Fibroblast of lung (primary cell): ENCODE measurements at places on chromosomes 3 and 15. TPM values are rescaled to one million over a fixed set of nuclear protein-coding genes. Genes with fewer than 3 reads are reported as not detected.
A peak's percentile ranks its signal among the peaks of the same experiment; 100 is the strongest.

DNA sequence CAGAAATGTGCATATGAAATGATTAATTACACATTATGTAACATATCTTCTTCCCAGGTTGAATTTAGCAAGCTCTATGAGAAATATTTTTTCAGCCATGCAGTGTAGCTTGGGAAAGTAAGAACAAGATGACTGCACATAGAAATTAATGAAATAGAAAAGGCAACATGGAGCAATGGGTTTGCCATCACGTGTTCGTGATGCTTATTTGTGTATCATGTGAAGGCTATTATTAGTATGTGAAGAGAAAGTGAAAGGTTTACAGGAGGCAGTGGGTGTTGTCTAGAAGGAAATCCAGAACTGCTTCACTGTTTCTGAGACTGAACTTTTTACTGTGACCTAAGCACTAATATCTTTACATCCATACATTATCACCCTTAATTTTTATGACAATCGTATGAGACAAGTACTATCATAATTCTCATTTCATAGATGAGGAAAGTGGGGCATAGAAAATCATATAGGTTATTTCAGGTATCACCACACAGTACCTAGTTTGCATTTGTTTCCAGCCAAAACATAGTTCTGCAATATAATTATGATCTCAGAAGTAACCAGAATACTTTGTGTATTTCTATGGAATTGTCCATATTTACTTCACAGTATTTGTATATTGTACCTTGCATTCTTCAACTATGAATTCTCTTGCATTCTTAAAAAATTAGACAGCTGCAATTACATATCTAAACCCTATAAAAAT, 14.9 kb downstream of the SERPINI1 start:
- H3K36me3 ChIP-seq = no peaks in the 10 kb centered on the region
- no peaks in the 10 kb centered on the region for H3K4me1 ChIP-seq
- no peaks in the 10 kb centered on the region for H3K27me3 ChIP-seq
- no peak overlapping the region for H3K27ac ChIP-seq
- no peak for DNase-seq

GRCh38 chr3:188202358-188203138, 48.6 kb downstream of the LPP start:
- no peak for DNase-seq
- peaks cover 4% of the 10 kb centered on the region for H3K4me1 ChIP-seq
- H3K27ac ChIP-seq = no peak overlapping the region
- no peak overlapping the region for H3K4me3 ChIP-seq
- H3K36me3 ChIP-seq = no peaks in the 10 kb centered on the region

DNA sequence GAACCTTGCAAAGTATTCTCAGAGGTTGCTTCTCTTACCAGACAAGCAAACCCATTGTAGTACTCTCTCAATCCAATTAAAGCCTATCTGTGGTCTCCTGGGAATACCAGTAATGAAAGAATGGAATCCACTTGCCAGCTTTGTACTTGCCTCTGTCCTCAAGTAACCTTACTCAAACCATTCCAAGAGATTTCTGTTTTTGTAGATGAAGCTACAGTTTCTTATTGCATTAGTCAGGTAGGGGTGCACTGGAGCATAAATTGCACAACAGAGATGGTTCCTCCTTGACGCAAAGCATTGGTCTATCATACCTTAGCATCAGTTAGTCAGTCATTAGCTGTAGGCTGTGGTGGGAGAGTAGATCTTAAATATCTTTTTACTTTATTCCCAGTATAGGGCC, 52.9 kb downstream of the BTLA start:
- H3K4me3 ChIP-seq = no peak overlapping the region
- no peak overlapping the region for H3K27ac ChIP-seq
- H3K27me3 ChIP-seq = no peaks in the 10 kb centered on the region
- H3K36me3 ChIP-seq = no peaks in the 10 kb centered on the region
- H3K4me1 ChIP-seq = no peaks in the 10 kb centered on the region
- peak; percentile 10 for DNase-seq

DNA sequence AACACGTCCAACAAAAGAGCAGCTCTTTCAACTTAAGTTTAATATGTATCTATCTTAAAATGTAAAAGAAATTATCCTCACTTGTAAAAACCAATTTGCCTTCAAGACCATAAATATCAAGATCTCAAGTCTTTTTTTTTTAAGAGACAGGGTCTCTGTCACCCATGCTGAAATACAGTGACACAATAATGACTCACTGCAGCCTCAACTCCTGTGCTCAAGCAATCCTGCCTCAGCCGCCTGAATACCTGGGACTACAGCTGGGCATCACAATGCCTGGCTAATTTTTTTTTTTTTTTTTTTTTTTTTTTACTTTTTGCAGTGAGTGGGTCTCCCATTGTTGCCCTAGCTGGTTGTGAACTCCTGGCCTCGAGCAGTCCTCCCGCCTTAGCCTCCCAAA, 26.0 kb downstream of the ACAP2 start:
- no peak overlapping the region for H3K27ac ChIP-seq
- no peak overlapping the region for H3K4me3 ChIP-seq
- H3K27me3 ChIP-seq = no peaks in the 10 kb centered on the region
- H3K4me1 ChIP-seq = no peaks in the 10 kb centered on the region
- no peaks in the 10 kb centered on the region for H3K36me3 ChIP-seq
- DNase-seq = no peak

RYR3 gene
- total RNA-seq = 0.17 and 0.26 TPM in 2 replicates

LSAMP gene
- total RNA-seq = 4.8 and 9.0 TPM in 2 replicates

GOLGA8J gene
- total RNA-seq = under 0.01 TPM in 1 of 2 replicates, not detected in the other

DNA sequence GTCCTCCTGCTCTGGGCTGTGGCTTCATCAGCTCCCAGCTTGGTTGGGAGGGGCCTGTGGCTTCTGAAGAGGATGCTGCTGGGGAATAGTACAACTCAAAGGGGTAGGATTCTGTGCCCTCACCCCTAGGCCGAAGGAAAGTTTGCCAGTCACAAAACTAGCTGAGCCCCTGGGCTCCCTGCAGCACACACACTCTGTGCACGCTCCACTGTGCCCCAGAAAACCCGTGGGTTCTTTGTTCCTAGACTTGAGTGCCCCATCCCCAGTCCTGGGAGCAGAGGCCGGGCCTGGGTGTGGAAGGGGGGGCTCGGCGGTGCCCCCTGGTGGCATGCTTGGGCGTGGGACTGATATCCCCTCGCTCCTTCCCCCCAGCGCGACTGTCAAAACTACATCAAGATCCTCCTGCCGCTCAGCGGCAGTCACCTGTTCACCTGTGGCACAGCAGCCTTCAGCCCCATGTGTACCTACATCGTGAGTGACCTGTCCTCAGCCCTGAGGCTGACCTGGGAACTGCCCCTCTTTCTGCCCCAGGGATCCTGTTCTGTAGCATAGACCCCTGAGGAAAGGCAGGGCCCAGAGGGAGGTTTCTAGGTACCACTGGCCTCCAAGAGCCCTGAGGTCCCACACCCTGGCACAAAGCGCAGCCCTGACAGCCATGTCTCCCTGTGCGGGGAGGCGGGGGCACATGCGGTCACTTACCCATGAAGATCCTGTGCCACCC, 14.2 kb downstream of the CIB1 start:
- no peak overlapping the region for H3K4me3 ChIP-seq
- peaks cover 3% of the 10 kb centered on the region for H3K4me1 ChIP-seq
- H3K27ac ChIP-seq = no peak overlapping the region
- DNase-seq = no peak

DNA sequence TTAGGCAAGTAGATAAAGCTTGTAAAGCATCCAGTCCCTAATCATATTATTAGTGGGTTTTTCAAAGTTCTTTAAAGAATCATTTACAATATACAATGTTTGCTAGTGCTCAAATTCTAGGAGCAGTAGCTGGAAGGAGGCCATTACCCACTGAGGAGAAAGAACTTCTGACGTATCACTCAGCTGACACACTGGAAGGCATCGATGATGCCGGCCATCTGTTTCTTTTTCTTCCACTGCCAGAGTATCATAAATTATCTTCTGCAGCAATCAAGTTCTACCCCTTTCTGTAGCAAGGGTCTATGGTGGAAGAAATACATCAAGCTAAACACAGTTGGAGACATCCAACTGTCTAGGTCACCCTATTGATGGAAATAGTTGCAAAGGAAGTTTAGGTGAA, 243.2 kb upstream of the LRRN1 start:
- no peak overlapping the region for H3K27ac ChIP-seq
- peak; percentile 49 for DNase-seq
- no peak overlapping the region for H3K4me3 ChIP-seq
- H3K4me1 ChIP-seq = no peaks in the 10 kb centered on the region
- H3K27me3 ChIP-seq = no peaks in the 10 kb centered on the region

MYL3 gene
- 0.50 and 0.51 TPM in 2 replicates for total RNA-seq

DNA sequence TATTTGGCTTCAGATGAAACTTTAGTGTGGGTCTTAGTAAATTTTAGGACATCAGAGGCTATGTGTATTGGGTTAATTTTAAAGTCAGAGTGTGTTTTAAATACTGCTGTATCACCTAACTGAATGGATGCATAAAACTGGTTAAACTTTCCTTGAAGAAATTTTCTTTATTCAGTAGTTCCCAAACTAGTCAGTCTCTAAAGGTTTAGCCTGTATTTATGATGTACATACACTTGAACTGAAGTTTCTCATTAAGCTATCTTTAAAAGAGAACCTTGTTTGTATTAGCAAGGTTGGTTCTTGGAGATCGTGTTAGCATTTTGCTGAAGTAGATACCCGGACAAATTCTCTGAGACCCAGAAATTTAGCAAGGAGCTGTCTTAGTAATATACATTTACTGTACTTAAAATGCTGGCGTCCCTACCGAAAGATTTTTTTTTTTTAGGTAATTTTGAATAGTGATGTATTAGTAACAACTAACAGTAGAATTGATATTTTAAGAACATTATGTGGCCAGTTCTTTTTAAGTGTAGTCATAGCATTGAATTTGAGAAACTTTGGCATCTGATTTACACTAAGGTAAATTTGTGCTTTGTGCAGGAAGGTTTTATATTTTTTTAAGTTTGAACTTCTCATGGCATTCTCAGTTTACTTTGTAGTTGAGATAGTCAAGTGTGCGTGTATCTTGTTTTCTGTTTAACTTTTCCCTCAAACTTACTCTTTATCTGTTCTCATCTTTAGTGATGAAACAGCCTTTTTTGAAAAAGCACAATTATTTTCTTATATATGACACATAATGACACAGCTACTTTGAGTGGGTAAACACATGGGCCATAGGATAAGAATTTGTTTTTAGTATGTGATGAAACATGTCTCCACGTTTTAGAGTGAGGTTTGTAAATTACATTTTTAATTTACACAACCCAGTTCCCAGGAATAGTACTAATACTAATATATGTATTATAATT, 2.9 kb downstream of the DIPK2A start:
- no peaks in the 10 kb centered on the region for H3K27me3 ChIP-seq
- H3K4me1 ChIP-seq = peaks cover 3% of the 10 kb centered on the region

GRCh38 chr15:49286649-49287404, 116.8 kb downstream of the GALK2 start:
- no peaks in the 10 kb centered on the region for H3K4me1 ChIP-seq
- H3K27me3 ChIP-seq = no peaks in the 10 kb centered on the region
- DNase-seq = peak; percentile 74
- H3K27ac ChIP-seq = no peak overlapping the region
- peaks cover 2% of the 10 kb centered on the region for H3K36me3 ChIP-seq

GRCh38 chr3:111702996-111703985, 108.1 kb upstream of the ZBED2 start:
- H3K4me3 ChIP-seq = no peak overlapping the region
- no peaks in the 10 kb centered on the region for H3K36me3 ChIP-seq
- DNase-seq = no peak
- H3K27ac ChIP-seq = no peak overlapping the region
- no peaks in the 10 kb centered on the region for H3K27me3 ChIP-seq
- H3K4me1 ChIP-seq = no peaks in the 10 kb centered on the region

SLC28A2 gene
- total RNA-seq = not detected in 2 replicates

- peaks cover 4% of the 10 kb centered on the region for H3K27me3 ChIP-seq
- H3K36me3 ChIP-seq = no peaks in the 10 kb centered on the region
- H3K27ac ChIP-seq = no peak overlapping the region
- DNase-seq = no peak
These were observed 124.9 kb upstream of the PRR20G start for GRCh38 chr3:127412578-127413317.

GRCh38 chr3:134956844-134957243, 161.8 kb downstream of the EPHB1 start:
- no peaks in the 10 kb centered on the region for H3K4me1 ChIP-seq
- no peaks in the 10 kb centered on the region for H3K36me3 ChIP-seq
- no peak overlapping the region for H3K4me3 ChIP-seq
- no peak overlapping the region for H3K27ac ChIP-seq

DNA sequence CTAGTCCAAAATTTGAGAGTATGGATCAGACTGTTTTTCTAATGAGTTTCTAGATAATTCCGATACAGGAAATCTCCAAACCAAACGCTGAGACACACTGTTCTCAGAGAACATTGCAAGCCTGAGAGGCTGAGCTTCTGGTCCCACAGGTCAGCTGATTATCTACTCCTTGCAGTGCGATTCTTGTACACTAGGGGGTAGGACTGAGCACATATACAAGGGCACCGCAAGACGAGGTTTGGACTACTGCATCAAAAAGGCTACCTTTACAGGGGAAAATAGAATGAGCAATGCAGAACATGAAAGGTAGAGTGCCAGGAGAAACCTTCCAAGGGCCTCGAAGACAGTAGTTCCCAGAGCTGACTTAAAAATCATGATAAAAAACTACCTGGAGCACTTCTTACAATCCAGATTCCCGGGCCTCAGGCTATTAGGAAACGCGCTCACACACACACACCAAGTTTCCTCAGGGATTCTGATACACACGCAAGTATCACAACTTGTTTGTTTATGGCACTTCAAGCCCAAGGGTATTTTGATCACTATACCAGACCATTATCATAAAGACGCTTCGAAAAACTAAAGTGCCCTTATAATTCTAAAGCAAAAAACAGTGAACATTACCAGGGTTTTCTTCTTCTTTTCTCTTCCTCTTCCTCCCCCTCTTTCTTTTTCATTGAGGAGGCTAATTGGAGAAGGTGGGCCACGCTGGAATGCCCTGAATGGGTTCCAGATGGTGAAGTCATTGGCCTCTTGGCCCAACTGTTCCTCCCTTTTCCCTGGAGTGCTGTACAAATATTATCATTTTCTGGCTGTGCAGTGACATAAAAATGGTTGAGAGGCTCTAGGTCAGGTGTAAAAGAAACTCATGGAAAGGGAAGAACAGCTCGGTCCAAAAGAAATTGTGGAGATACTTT, 61.8 kb downstream of the SLC12A8 start:
- no peaks in the 10 kb centered on the region for H3K27me3 ChIP-seq
- H3K4me3 ChIP-seq = no peak overlapping the region
- no peak overlapping the region for H3K27ac ChIP-seq

DNA sequence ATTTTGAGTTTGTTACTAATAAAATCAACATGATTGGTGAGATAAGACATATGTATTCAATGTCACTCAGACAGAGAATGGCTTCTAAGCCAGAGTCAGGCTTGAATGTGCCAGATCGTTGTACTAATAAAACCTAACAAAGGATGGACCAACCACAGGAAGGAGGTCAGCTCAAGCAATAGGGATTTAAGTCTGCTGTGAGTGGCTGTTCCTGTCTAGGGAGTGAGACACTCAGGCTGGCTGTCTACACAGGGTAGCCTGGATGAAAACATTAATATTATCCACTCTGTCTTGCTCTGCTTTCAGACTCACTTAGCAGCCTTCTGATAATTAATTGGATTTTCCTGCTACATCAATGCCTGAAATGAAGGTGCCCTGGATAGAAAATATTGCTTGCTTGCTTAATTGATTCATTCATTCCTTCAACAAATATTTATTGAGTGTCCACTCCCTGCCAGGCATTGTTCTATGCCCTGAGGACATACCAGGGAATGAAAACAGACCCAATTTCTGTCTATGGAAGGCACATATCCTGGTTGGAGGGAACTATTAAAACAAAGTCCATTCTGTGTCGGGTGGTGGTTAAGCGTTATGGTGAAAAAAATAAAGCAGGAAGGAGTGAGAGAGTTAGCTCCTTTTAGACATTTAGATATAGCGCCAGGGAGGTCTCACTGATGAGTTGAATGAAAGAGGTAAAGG, 239.4 kb downstream of the CHST2 start:
- DNase-seq = no peak
- no peaks in the 10 kb centered on the region for H3K27me3 ChIP-seq
- H3K4me1 ChIP-seq = no peaks in the 10 kb centered on the region
